ENCODE measurements at places on chromosomes 13 and 19.

DNA sequence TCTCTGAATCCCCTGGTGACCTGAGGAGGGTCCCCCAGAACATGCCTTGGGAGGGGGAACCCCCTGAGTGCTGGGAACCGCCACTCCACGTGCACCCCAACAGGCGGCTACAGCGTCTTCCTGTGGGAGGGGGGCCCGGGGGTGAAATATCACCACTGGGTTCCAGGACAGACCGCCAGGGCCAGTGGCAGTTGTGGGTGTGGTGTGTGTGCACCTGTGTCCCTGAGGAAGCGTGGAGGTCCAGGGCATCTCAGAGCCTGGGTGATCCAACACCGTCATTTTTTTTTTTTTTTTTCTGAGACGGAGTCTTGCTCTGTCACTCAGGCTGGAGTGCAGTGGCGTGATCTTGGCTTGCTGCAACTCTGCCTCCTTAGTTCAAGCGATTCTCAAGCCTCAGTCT lies 4.2 kb downstream of the ADGRE5 start:
- DNase-seq, result no peak

GRCh38 chr19:29789007-29789406 lies 22.8 kb upstream of the CCNE1 start:
- no peak for DNase-seq

DNA sequence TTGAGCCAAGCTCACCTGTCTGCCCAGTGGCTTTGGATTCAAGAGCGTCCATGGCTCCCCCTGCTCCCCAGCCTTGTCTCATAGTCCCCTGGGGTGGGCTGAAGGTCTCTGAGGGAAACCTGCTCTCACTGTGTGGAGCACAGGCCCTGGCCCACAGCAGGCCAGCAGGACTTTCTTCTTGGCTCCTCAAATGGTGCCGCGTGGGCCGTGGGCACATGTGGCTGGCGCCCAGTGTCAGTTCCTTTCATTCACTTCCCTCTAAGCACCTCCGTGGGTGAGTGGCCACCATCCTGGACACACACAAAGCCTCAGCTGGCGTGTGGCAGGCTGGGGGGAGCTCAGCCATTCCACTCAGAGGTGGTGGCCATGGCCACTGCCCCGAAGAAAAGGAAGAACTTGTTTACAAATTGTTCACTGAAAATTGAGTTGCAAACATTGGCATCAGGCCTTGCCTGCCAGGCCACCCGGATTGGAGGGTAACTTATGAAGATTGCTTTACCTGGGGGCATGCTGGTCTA lies 53.1 kb downstream of the C1QTNF9 start:
- DNase-seq, result no peak

GRCh38 chr13:36046672-36047071 lies 84.5 kb downstream of the DCLK1 start:
- no peak for DNase-seq

DNA sequence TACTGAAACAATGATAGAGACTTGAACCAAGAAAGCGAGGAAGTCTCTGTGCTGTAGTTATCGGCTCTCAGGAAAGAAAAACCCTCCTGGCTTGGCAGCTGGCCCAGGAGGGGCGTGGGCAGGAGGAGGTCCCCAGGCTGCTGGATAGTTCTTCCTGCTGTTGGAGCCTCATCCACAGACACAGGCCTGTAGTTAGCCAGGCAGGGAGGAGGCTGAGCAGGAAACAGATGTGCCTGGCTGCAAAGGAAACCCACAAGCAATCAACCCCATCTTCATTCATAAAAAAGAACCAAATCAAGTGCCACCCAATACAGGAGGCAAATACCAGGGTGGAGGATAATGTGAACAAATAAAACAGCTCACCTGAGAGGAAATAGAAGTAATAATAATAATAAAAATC lies 86.2 kb downstream of the IRS2 start:
- no peak for DNase-seq

DNA sequence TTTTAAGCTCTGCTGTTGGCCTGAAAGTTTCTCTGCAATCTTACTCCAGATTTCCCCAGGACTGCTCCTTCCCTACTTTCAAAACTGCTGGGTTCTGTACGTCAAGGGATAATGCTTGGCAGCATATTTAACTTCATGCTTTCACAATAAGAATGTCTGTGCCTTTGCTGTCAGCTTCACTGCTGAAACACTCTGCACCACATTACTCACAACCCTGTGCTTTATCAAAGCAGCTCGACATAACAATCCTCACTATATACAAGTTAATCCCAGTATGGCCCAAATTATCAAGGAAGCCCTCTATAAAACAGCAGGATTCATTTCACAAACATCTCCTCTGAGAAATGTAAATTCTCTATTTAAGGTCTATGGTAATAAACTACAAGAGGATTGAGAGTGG lies 17.5 kb downstream of the LATS2 start:
- no peak for DNase-seq

GRCh38 chr13:113082198-113083021 lies 23.2 kb upstream of the F7 start:
- no peak for DNase-seq

- no peak for DNase-seq
Measured at GRCh38 chr13:90415902-90416301, 931.6 kb upstream of the MIR17HG start.

GRCh38 chr13:79522583-79522982 lies 41.6 kb downstream of the NDFIP2 start:
- DNase-seq, result no peak

DNA sequence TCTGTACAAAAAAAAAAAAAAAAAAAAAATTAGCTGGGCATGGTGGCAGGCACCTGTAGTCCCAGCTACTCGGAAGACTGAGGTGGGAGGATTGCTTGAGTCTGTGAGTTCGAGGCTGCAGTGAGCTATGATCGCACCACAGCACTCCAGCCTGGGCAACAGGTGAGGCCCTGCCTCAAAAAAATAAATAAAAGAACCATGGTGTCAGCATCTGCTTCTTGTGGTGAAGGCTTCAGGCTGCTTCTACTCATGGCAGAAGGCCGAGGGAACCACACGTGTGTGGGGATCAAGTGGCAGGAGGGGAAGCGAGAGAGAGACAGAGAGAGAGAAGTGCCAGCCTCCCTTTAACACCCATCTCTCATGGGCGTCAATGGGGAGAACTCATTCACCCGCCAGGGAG lies 13.5 kb downstream of the BCL3 start:
- DNase-seq, result no peak

DNA sequence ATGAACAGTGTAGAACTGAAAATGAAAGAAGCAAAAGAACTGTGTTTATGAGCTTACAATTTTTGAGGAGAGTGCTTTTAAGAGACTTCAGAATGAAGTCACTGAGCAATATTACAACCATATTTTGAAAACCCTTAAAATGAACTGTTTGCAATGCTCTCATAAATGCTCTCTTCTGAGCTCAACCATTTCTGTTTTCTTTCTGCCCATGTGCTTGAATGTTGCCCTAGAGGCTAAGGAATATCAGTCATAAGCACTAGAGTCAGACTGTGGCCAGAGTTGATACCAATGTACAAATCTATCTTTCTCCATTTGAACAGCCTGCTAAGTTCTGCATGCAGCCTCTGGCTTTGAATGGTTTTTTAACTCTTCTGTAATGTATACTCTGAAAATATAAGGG lies 1092.8 kb downstream of the PCDH9 start:
- DNase-seq, result no peak

GRCh38 chr19:3608750-3609322 lies 2.2 kb upstream of the TBXA2R start:
- DNase-seq, result no peak

DNA sequence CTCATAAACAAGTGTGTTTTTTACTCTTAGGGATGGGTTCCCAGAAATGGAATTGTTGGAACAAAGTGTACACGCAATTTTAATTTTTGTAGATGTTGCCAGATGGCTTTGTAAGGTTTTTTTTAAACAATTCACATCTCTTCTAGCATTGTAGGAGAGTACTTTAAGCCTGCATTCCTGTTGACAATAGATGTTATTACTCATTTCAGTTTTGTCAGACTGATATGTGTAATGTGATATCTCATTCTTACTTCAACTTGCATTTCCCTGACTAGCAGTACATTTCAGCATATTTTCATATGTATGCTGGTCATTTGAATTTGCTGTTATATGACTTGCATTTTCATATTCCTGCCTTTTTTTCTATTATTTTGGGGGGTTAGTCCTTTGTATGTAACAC lies 186.6 kb upstream of the SLITRK6 start:
- DNase-seq, result no peak

All from NCI-H446 treated with DMSO at 0.1 percent for 48 hours (cell line).